Neural crest cell (in vitro differentiated cells): ENCODE measurements at places on chromosomes 5 and 9.

- no peak for DNase-seq
- H3K27ac ChIP-seq: no peak overlapping the region
- no peaks in the 10 kb centered on the region for H3K27me3 ChIP-seq
- peaks cover 5% of the 10 kb centered on the region for H3K4me1 ChIP-seq
- H3K4me3 ChIP-seq: no peak overlapping the region
Observed at GRCh38 chr5:45205403-45205961, 396.7 kb downstream of the MRPS30 start.

GRCh38 chr5:181120761-181121160, 10.2 kb downstream of the OR2V1 start:
- H3K4me3 ChIP-seq: no peak overlapping the region
- no peaks in the 10 kb centered on the region for H3K36me3 ChIP-seq
- no peak overlapping the region for H3K27ac ChIP-seq
- H3K27me3 ChIP-seq: peaks cover 79% of the 10 kb centered on the region

- peaks cover 3% of the 10 kb centered on the region for H3K36me3 ChIP-seq
- no peak overlapping the region for H3K4me3 ChIP-seq
- no peaks in the 10 kb centered on the region for H3K27me3 ChIP-seq
- no peak for DNase-seq
- H3K4me1 ChIP-seq: no peaks in the 10 kb centered on the region
Observed at GRCh38 chr5:30838936-30839496, 354.5 kb upstream of the CDH6 start.

GRCh38 chr5:2156358-2157059, 273.8 kb upstream of the IRX4 start:
- no peak for DNase-seq
- H3K27me3 ChIP-seq: peaks cover 1% of the 10 kb centered on the region
- H3K4me3 ChIP-seq: no peak overlapping the region

DNA sequence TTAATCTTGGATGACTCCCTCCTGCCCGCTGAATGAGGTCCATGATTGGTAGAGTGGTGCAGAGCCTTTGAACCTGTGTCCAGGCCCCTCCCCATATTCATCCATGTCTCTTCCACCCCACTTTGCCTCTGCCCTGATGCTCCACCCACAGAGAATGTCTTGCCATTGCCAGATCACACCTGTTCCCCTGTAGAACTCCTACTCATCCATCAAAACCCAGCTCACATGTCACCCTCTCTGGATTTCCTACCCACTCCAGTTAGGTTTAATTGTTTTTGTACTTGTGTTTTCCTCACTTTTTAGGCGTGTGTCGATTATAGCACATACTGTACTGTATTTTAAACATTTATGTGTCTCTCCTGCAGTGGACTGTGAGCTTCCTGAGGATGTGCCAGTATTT, 107.0 kb upstream of the CTSL start:
- no peak for DNase-seq
- H3K27ac ChIP-seq: peak overlapping the region; percentile 8
- no peaks in the 10 kb centered on the region for H3K27me3 ChIP-seq
- peaks cover 42% of the 10 kb centered on the region for H3K36me3 ChIP-seq
- H3K4me3 ChIP-seq: no peak overlapping the region

GRCh38 chr9:116002181-116002580, 151.4 kb upstream of the PAPPA start:
- DNase-seq: no peak
- no peak overlapping the region for H3K27ac ChIP-seq
- H3K4me3 ChIP-seq: no peak overlapping the region
- no peaks in the 10 kb centered on the region for H3K27me3 ChIP-seq

- no peak overlapping the region for H3K27ac ChIP-seq
- no peak for DNase-seq
- no peaks in the 10 kb centered on the region for H3K27me3 ChIP-seq
- no peaks in the 10 kb centered on the region for H3K4me1 ChIP-seq
Observed at GRCh38 chr9:110546411-110546871, 33.1 kb downstream of the SVEP1 start.

- H3K36me3 ChIP-seq: no peaks in the 10 kb centered on the region
- no peaks in the 10 kb centered on the region for H3K4me1 ChIP-seq
- H3K27me3 ChIP-seq: no peaks in the 10 kb centered on the region
- DNase-seq: no peak
- H3K4me3 ChIP-seq: no peak overlapping the region
Observed at GRCh38 chr9:93004561-93004960, 53.9 kb upstream of the SUSD3 start.

DNA sequence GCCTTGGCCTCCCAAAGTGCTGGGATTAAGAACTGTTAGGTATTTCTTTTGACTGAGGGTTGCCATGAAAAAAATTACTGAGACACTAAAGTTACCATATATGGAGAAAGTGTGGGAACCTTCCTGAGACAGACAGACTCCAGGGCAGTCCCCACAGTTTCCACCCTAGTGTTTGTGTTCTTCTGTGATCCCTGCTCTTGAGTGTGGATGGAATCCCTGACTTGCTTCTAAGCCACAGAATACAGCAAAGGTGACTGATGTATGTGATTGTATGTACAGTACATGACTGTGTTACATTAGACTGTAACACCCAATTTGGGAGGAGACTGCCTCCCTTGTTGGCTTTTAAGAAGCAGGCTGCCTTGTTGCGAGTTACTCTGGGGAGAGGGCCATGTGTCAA, 24.7 kb upstream of the ADAM19 start:
- peaks cover 10% of the 10 kb centered on the region for H3K4me1 ChIP-seq
- DNase-seq: no peak
- no peak overlapping the region for H3K4me3 ChIP-seq
- H3K36me3 ChIP-seq: no peaks in the 10 kb centered on the region
- no peaks in the 10 kb centered on the region for H3K27me3 ChIP-seq

- peak overlapping the region; percentile 16 for H3K4me3 ChIP-seq
- H3K27me3 ChIP-seq: no peaks in the 10 kb centered on the region
- no peak for DNase-seq
- no peaks in the 10 kb centered on the region for H3K36me3 ChIP-seq
- H3K4me1 ChIP-seq: peaks cover 6% of the 10 kb centered on the region
- no peak overlapping the region for H3K27ac ChIP-seq
Observed at GRCh38 chr5:134642931-134643530, 5.6 kb upstream of the SEC24A start.

DNA sequence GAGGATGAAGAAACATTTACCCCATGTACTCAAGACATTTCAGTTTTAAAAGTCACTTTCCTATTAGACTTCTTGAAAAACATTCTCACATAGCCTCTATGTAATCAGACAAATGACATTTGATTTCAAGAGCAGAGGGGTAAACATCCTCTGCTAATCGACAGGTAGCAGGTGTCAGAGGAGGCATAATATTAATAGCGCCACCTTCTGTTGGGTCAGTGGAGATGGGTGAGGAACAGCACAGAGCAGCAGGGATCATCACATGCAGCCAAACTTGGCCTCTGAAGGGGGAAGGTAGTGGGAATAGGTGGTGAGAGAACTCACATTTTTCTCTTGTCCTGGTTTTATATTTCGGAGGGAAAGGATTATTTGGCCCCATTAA, 3.3 kb upstream of the LSM11 start:
- DNase-seq: no peak
- no peak overlapping the region for H3K27ac ChIP-seq
- H3K27me3 ChIP-seq: no peaks in the 10 kb centered on the region
- H3K4me1 ChIP-seq: peaks cover 16% of the 10 kb centered on the region
- H3K36me3 ChIP-seq: no peaks in the 10 kb centered on the region

DNA sequence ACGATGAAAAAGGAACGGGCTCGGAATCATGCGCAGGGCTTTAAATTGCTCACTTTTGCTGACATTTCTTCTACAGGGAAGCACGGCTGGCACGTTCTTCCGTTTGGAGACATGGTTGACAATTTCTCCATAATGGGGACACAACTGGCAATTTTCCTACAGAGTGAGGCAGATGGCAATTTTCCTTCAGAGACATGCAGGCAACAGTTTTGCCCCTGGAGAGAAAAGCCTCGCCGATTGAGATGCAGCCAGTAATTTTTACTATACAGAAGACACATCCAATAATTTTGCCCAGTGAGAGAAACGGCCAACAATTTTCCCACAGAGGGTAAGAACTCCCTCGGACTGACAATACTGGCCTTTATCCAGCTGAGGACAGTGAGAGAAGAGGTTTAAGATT, 90.9 kb upstream of the GPR151 start:
- no peak overlapping the region for H3K4me3 ChIP-seq
- H3K36me3 ChIP-seq: peaks cover 5% of the 10 kb centered on the region
- H3K27ac ChIP-seq: no peak overlapping the region
- DNase-seq: no peak
- H3K4me1 ChIP-seq: peaks cover 6% of the 10 kb centered on the region
- H3K27me3 ChIP-seq: no peaks in the 10 kb centered on the region

DNA sequence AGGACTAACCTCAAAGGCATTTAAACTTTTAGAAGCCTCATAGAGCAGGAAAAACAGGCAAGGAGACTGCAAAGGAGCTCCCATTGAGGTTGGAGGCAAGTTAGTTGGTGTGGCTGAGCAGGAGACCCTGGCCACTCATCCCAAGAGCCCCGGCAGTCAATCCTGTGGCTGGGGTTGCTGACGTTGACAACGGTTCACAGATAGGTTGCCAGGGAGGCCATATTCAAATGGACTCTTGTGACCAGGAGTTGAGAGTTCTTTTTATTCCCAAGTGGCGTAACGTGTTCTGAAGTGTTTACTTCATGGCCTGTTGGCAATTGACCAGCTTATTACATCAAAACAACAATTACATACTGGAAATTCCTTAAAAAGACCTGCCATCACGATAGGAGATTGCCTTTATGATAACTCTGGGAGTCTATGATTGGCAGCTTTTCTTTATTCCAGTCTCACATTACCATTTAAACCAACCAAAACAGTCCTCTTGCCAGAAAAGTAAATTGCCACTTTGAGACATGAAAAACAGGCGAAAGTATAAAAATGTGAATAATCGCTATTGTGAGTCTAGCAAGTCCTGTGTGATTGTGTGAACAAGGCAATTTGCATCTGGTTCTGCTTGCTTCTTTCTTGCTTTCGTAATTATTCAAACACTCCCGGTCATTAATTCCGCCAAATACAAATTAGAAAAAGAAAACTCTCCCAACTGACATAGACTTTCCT, 394.9 kb downstream of the MED10 start:
- peaks cover 5% of the 10 kb centered on the region for H3K27me3 ChIP-seq
- H3K27ac ChIP-seq: no peak overlapping the region
- H3K36me3 ChIP-seq: no peaks in the 10 kb centered on the region
- peaks cover 4% of the 10 kb centered on the region for H3K4me1 ChIP-seq
- no peak for DNase-seq

- no peak for DNase-seq
- H3K27me3 ChIP-seq: no peaks in the 10 kb centered on the region
- no peak overlapping the region for H3K4me3 ChIP-seq
- H3K27ac ChIP-seq: no peak overlapping the region
Observed at GRCh38 chr5:134209477-134210245, 16.2 kb downstream of the PPP2CA start.

- no peak overlapping the region for H3K4me3 ChIP-seq
- no peaks in the 10 kb centered on the region for H3K36me3 ChIP-seq
- no peak for DNase-seq
- no peak overlapping the region for H3K27ac ChIP-seq
- no peaks in the 10 kb centered on the region for H3K27me3 ChIP-seq
Observed at GRCh38 chr5:123429993-123430392, 6.8 kb upstream of the CEP120 start.

GRCh38 chr5:77719666-77720363, 56.3 kb downstream of the TBCA start:
- H3K27me3 ChIP-seq: no peaks in the 10 kb centered on the region
- peaks cover 21% of the 10 kb centered on the region for H3K4me1 ChIP-seq
- peaks cover 3% of the 10 kb centered on the region for H3K36me3 ChIP-seq
- no peak for DNase-seq

GRCh38 chr9:120710110-120710981, 3.9 kb downstream of the MEGF9 start:
- no peaks in the 10 kb centered on the region for H3K27me3 ChIP-seq
- no peak for DNase-seq
- H3K4me1 ChIP-seq: peaks cover 50% of the 10 kb centered on the region
- peak overlapping the region; percentile 87 for H3K4me3 ChIP-seq
- H3K27ac ChIP-seq: peak overlapping the region; percentile 43
- H3K36me3 ChIP-seq: no peaks in the 10 kb centered on the region

- H3K4me1 ChIP-seq: peaks cover 16% of the 10 kb centered on the region
- no peak overlapping the region for H3K4me3 ChIP-seq
- no peak for DNase-seq
- peak overlapping the region; percentile 58 for H3K27ac ChIP-seq
- H3K36me3 ChIP-seq: no peaks in the 10 kb centered on the region
Observed at GRCh38 chr5:68476854-68477253, 261.3 kb downstream of the PIK3R1 start.

- H3K4me3 ChIP-seq: no peak overlapping the region
- H3K36me3 ChIP-seq: no peaks in the 10 kb centered on the region
- DNase-seq: no peak
Observed at GRCh38 chr5:170495825-170496661, 7.8 kb upstream of the KCNIP1 start.

GRCh38 chr9:18543406-18544192, 69.6 kb downstream of the ADAMTSL1 start:
- DNase-seq: no peak
- H3K27ac ChIP-seq: no peak overlapping the region
- no peaks in the 10 kb centered on the region for H3K4me1 ChIP-seq
- H3K4me3 ChIP-seq: no peak overlapping the region

DNA sequence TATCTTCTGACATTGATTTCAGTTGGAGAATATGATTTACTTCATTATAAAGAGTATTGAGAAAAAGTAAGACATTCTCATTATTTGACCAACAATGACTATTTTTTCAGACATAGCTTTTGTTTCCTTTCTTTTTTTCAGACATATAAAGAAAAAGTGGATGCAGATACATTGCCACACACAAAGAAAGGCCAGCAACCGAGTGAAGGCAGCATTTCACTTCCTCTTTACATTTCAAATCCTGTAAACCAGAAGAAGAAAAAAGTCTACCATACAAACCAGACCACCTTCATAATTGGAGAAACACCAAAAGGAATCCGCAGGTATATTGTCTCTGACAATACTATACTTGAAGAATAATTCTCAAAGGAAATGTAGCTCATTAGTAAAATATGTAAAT, 128.9 kb downstream of the ERCC6L2 start:
- H3K4me3 ChIP-seq: no peak overlapping the region
- no peak for DNase-seq
- peaks cover 32% of the 10 kb centered on the region for H3K36me3 ChIP-seq
- no peaks in the 10 kb centered on the region for H3K4me1 ChIP-seq
- no peak overlapping the region for H3K27ac ChIP-seq
- no peaks in the 10 kb centered on the region for H3K27me3 ChIP-seq

- H3K4me3 ChIP-seq: no peak overlapping the region
- no peak overlapping the region for H3K27ac ChIP-seq
- no peaks in the 10 kb centered on the region for H3K27me3 ChIP-seq
- H3K4me1 ChIP-seq: peaks cover 8% of the 10 kb centered on the region
Observed at GRCh38 chr5:73031839-73032238, 76.0 kb downstream of the FCHO2 start.

DNA sequence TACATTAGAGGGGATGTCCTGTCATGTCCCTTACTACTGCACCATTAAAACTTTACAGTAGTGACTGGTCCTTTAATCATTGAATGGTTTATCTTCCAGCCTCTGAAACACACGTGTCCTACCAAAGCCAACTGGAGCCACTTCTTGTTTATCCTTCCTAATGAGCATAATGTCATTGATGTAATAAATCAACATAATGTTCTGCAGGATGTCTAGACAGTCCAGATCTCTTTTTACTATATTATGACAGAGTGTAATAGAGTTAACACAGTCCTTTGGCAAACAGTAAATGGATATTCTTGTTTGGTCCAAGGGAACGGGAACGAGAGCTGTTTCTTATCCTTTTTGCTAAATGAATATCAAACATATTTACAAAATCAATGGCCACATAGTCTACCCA, 88.1 kb upstream of the PTPRD start:
- no peak overlapping the region for H3K4me3 ChIP-seq
- no peak for DNase-seq
- no peak overlapping the region for H3K27ac ChIP-seq
